ENCODE measurements at places on chromosomes 1 and 21.

DNA sequence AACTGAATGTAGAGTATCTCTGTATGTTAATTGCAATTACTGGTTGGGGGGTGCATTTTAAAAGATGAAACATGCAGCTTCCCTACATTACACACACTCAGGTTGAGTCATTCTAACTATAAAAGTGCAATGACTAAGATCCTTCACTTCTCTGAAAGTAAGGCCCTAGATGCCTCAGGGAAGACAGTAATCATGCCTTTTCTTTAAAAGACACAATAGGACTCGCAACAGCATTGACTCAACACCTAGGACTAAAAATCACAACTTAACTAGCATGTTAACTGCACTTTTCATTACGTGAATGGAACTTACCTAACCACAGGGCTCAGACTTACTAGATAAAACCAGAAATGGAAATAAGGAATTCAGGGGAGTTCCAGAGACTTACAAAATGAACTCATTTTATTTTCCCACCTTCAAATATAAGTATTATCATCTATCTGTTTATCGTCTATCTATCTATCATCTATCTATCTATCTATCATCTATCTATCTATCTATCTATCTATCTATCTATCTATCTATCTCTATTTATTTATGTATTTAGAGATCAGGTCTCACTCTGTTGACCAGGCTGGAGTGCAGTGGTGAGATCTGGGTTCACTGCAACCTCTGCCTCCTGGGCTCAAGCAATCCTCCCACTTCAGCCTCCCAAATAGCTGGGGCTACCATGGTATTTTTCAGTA is 47.8 kb downstream of the CHML start:
- no peak for DNase-seq

- no peak for DNase-seq
Measured at GRCh38 chr1:110896090-110896489, 23.1 kb downstream of the CD53 start.

DNA sequence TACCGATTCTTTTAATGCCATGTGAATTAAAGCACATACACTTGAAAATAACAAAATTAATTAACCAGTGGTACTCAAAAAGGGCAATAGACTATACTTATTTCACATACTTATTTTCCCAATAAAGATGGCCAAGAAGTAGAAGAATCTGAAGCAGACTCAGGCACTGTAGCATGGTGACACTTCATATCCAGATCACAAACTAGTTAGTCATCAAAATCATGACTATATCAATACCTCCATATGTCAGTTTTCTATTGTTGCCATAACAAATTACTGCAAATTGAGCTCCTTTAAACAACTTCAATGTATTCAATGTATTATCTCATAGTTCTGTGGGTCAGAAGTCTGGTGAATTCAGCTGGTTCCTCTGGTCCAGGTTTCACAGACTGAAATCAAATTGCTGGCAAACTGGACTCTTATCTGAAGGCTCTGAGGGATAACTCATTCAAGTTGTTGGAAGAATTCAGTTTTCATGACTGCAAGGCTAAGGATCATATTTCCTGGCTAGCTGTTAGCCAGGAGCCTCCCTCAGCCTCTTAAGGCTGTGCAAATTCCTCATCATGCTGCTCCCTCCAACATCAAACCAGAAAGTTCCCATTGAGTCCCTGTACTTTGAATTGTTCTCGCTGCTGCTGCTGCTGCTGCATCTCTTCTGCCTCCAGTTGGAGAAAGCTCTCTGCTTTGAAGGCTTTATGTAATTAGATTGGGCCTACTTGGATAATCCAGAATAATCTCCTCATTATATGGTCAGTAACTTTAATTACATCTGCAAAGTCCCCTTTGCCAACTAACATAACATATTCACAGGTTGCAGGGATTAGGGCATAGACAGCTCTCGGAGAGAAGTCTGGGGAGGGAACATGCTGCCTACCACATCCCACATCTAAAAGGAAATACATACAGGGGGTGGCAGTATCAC is 91.5 kb downstream of the MRPL39 start:
- DNase-seq: no peak

DNA sequence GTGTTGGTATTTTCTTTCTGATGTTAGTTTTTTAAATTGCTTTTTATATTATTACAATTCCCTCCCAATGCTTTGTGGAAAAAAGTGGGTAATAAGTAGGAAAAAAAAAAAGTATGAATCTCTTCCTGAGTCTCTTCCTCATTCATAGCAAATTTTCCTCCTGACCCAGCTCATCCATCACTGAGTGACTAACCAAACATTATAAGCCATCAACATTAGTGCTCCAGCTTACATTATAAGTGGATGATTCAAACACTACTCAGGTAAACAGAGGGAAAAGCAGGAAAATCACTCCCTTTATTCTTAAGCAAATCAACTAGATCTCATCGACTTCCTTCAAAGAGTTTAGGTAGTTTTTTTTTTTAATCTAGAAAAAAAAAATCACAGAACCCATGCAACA is 15.4 kb upstream of the SAMD13 start:
- no peak for DNase-seq

DNA sequence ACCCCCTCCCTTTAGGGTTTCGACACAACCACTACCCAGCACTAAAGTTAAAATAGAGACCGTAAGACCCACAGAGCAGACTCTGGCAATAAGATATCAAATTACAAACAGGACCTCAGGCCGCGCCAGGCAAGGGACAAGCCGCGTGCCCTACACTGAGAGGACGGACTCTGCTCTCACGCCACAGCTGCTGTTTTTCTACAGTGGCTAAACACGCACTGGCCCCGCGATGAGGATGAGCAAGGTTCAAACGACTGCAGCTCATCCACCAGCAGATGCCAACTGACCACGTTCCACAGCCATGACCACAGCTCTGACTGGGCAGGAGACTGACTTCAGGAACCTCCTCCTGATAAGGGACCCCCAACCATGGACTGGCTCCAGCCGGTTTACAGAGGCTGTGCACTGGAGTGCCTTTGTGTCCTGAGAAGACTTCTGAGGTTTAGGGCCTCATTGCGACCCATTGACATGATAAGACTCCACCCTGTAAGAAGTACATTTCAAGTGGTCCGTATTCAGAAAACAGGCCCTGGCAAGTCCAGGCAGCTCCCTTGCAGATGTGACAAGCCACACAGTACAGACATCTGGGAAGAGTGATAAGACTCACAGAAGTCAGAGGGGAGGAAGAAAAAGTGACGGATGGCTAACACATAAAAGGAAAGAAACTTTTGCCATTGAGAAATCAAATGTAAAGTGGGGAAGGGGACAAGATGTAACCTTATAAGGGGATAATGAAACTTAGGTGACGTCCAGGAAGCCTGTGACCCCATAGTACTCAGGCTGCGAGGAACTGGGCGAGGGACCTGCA is 1.5 kb upstream of the KRTAP10-6 start:
- DNase-seq: no peak

DNA sequence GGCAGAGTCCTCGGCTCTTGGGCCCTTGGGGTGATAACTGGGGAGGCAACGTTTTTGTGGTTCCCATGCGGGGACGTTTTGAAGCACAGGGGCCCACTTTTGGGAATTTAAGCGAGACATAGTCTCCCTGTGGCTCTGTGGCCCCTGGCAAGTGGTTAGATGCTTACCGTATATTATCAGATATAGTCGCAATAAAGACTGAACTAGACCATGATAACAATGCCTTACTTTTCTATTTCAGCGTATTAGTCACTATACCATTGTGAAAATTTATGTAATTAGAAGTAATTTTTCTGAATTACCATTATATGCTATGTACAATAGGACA is 538 bp upstream of the RCAN1 start:
- DNase-seq: no peak

- no peak for DNase-seq
Measured at GRCh38 chr1:205447457-205448341, 8.1 kb downstream of the BLACAT1 start.

GRCh38 chr1:56448529-56449300 is 130.6 kb downstream of the PLPP3 start:
- DNase-seq: no peak

GRCh38 chr1:194533641-194534040 is 1347.2 kb upstream of the B3GALT2 start:
- DNase-seq: no peak

GRCh38 chr1:31373056-31373896 is at the start of gene FABP3:
Gene FABP3 (minus strand): TSS chr1:31373076. CDS start chr1:31373014, 62 bp downstream.
- DNase-seq: no peak

- no peak for DNase-seq
Measured at GRCh38 chr1:119829625-119830024, 18.4 kb upstream of the REG4 start.

DNA sequence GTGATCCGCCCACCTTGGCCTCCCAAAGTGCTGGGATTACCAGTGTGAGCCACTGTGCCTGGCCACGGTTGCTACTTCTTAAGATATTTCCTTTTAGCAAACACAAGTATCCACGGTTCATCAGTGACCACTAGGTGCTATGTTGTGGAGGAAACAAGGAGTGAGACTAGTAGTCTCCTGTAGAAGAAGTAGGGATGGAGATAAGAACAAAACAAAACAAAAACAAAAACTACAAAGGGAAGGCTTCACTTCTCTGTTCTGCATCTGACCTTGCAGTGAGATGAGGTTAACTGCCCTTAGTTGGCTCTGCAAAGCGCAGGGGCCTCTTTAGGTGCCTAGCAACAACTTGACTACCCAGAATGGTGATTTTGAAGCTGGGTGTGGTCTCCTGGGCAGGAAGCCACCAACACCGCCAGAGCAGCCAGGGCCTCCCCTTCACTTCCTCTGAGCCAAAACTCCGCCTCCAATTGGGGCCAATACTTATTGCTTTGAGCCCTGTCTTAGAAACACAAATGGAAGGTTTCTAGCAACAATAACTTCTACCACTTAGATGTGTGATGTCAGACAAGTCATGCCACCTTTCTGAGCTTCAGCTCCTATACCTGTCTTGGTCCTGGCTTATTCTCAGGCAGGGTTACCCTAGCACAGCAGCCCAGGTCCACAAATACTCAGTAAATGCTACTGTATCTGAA is 12.8 kb upstream of the CDC42 start:
- DNase-seq: peak; percentile 71

GRCh38 chr1:153922076-153922971 is 448 bp downstream of the GATAD2B start:
- DNase-seq: peak; percentile 48

DNA sequence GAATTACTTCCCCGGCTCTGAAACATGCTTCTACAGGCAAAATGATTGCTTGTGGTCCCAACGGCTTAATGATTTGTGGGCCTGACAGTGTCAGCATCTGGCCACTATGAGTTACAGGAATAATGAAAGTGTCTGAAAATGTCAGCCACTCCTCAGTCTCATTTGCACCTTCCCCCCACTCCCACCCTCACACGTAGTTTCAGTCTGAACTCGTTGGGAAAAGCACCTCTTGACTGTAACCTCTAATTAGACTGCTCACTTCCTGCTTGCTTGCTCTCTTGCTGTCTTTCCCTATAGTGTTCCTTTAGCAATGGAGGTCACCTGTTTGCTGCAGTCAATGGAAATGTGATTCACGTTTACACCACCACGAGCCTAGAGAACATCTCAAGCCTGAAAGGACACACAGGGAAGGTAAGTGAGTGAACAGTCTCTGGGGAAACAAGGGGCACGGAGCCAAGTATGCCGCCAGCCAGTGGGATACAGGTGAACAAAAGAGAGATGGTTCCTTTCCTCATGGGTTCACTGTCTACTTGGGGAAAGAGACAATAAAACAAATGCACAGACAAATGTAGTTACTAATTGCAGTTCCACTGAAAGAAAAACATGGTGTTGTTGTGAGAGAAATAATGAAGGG is 27.1 kb downstream of the CFAP57 start:
- DNase-seq: no peak

DNA sequence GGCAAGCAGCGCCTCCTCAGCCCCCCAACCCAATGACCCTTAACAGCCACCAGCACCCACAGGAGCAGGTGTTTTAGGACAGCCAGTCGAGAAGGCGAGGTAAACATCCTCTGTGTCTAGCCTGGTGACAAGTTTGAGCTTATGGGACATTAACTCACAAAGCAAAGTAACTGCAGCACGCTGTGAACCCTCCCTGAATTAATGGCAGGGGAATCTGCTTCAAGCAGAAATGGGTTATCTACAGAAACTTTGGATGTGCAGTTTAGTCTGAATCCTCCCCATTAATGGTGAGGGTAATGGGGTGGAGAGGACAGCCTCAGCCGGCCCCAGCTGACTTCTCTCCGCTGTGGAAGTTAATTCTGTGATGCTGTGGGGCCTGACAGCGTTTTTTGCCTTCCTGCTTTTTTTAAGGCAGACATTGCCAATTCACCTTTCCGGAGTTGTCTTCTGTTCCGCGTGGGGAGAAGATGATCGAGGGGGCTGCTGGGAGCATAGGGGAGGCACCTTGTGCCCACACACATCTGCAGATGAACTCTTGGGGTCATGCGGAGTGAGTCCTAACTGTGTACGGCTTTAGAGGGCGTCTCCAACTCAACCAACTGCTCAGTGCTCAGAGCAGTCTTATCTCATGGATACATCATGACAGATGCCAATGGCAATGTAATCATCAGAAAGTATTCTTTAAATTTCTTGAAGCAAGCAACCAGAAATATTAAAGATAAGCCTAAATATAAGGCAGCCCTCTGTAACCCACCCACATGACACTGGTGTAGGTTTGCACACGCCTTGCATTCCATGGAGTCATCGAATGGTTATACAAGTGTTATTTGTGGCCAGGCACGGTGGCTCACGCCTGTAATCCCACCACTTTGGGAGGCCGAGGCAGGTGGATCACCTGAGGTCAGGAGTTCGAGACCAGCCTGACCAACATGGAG is 41.0 kb downstream of the POFUT2 start:
- no peak for DNase-seq

- no peak for DNase-seq
Measured at GRCh38 chr1:232292239-232292638, 337.7 kb downstream of the SIPA1L2 start.

DNA sequence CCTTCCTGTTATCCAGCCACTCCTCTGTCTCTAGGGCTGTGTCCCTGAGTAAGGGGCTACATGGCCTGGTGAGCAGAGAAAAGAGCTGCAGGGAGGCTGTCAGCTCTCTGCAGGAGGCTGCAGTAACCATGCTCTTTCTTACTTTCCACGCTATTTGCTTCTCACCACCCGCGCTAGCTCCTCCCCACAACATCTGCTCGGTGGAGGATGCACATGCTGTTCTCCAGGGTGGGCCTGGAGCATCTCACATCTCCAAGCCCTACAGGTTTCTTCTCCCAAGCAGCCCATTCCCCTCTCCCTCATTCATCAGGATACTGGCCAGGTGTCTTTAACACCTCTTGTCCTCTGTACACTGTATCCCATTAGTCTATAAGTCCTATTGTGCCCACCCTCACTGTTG is 103.8 kb downstream of the IER5 start:
- no peak for DNase-seq
